ENCODE measurements at places on chromosomes 2 and 18. TPM values are rescaled to one million over a fixed set of nuclear protein-coding genes. Genes with fewer than 3 reads are reported as not detected.

The INHA gene
- 4.4 TPM for total RNA-seq

The ALPI gene
- not detected for total RNA-seq

The SIX3 gene
- 0.40 TPM for total RNA-seq

The PLGLB2 gene
- 10.0 TPM for total RNA-seq

The AQP12A gene
- not detected for total RNA-seq

The STPG4 gene
- total RNA-seq = 0.60 TPM
